ENCODE measurements at places on chromosomes 11 and 22.

DNA sequence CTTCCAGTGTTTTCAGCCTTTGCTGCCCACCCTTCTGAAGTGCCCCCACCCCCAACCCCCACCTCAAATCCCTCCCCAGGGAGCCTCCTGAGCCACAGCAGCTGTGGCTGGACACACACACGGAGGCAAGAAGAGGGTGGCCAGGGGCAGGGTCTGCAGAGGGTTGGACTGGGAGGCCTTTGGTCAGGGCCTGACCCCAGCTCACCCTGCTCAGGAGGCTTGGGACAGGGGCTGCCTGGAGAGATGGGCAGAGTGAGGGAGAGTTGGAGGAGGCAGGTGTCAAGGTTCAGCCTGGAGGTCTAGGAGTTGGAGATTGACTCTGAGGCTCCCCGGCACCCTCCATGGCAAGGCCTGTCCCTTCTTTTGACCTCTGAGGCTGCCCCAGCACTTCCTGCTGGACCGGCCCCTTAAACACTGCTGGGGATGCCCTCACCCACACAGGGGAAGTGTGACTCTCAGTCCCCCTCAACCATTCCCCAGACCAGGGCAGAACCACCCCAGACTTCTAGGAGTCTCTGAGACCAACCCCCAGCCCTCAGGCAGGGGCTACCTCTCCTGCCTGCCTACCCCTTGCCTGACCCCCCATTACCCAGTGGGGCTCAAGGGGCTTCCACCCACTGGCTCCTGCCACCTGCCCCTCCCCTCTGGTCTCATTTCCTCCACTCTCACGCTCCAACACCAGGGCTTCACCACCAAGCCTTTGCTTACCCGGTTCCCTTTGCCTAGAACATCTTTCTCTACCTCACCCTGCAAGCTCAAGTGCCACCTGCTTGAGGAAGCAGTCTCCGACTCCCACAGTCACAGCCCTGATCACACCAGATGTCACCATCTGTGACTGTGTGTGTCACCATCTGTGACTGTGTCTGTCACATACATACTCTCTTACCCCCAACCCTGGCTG is 8.6 kb downstream of the ARAP1 start:
- peaks cover 66% of the 10 kb centered on the region for H3K4me1 ChIP-seq
- no peak for DNase-seq
- H3K27ac ChIP-seq, result peak overlapping the region; percentile 95
- H3K36me3 ChIP-seq, result no peaks in the 10 kb centered on the region
- no peaks in the 10 kb centered on the region for H3K27me3 ChIP-seq
- peak overlapping the region; percentile 82 for H3K4me3 ChIP-seq

GRCh38 chr11:48006301-48006992 is 26.1 kb downstream of the PTPRJ start:
- peaks cover 67% of the 10 kb centered on the region for H3K4me1 ChIP-seq
- H3K27me3 ChIP-seq, result no peaks in the 10 kb centered on the region
- H3K36me3 ChIP-seq, result no peaks in the 10 kb centered on the region
- DNase-seq, result no peak

- no peak overlapping the region for H3K4me3 ChIP-seq
- no peak overlapping the region for H3K27ac ChIP-seq
- H3K36me3 ChIP-seq, result no peaks in the 10 kb centered on the region
- H3K4me1 ChIP-seq, result peaks cover 7% of the 10 kb centered on the region
- peaks cover 13% of the 10 kb centered on the region for H3K27me3 ChIP-seq
- no peak for DNase-seq
These were observed 72.3 kb upstream of the TP53I11 start for GRCh38 chr11:45023065-45023365.

GRCh38 chr11:93740031-93740729 is 1.1 kb downstream of the TAF1D start:
- DNase-seq, result no peak
- peak overlapping the region; percentile 99 for H3K27ac ChIP-seq
- H3K4me1 ChIP-seq, result peaks cover 49% of the 10 kb centered on the region

- H3K4me1 ChIP-seq, result no peaks in the 10 kb centered on the region
- H3K27me3 ChIP-seq, result no peaks in the 10 kb centered on the region
- no peak for DNase-seq
- H3K27ac ChIP-seq, result no peak overlapping the region
- no peaks in the 10 kb centered on the region for H3K36me3 ChIP-seq
These were observed 242.7 kb upstream of the CCDC90B start for GRCh38 chr11:83528877-83529276.

GRCh38 chr11:36824349-36824748 is 226.3 kb upstream of the RAG2 start:
- H3K27me3 ChIP-seq, result peaks cover 9% of the 10 kb centered on the region
- H3K4me1 ChIP-seq, result no peaks in the 10 kb centered on the region
- H3K4me3 ChIP-seq, result no peak overlapping the region
- DNase-seq, result no peak

DNA sequence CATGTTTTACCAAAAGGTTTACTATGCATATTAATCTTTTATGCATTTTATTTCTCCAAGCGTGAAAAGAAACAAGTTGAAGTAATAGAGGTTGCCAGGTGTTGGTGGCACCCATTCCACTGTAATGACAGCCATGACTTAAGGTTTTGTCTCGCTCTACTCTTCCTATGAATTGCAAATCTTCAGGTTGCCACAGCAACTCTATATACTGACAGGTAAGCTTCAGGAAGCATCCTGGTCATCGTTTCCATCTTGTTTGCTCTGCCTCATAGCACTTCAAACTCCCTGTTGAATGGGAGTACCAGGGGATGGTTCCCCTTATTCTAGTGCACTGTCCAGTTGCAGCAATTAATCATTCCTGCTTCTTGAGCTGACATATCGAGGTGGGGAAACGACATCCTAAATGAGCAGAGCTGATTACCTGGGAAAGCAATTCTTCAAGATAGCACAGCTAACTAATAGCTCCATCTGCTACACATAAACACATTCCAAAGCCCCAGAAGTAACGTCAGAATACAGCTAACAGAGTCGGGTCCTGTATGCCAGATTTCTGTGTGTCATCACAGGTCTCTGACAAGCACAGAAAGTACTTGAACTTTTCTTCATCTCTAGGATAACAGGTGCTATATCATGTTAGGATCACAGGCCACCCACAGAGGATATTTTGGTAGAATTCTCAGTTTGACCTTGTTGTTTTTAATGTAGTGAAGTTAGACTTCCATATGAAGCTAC is 80.3 kb downstream of the CADM1 start:
- H3K27ac ChIP-seq, result no peak overlapping the region
- no peaks in the 10 kb centered on the region for H3K4me1 ChIP-seq
- DNase-seq, result no peak
- no peaks in the 10 kb centered on the region for H3K36me3 ChIP-seq
- H3K27me3 ChIP-seq, result peaks cover 5% of the 10 kb centered on the region

DNA sequence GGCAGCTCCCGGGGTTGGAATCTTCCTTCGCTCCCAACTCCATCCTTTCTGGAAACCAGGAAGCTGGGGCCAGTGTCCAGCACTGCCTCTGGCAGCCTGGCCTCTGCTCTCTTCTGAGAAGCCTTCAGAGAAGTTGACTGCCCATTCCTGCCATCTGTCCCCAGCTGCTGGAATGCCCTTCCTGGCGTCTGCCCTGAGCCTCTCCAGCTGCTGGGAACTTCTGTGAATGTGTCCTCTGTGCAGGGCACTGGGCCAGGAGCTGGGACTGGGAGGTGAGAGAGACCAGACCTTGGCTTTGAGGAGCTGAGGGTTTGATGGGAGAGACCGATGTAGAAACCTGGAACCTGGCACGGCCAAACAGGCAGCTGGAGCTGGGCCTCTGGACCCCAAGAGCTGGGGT is 5.9 kb upstream of the SOX10 start:
- no peaks in the 10 kb centered on the region for H3K36me3 ChIP-seq
- H3K4me3 ChIP-seq, result no peak overlapping the region
- H3K4me1 ChIP-seq, result peaks cover 5% of the 10 kb centered on the region
- no peaks in the 10 kb centered on the region for H3K27me3 ChIP-seq
- no peak overlapping the region for H3K27ac ChIP-seq
- DNase-seq, result no peak

GRCh38 chr11:50182486-50182885 is 149.8 kb downstream of the OR4C45 start:
- H3K27ac ChIP-seq, result no peak overlapping the region
- no peaks in the 10 kb centered on the region for H3K27me3 ChIP-seq
- no peak for DNase-seq
- H3K4me1 ChIP-seq, result no peaks in the 10 kb centered on the region
- peaks cover 15% of the 10 kb centered on the region for H3K36me3 ChIP-seq

- no peaks in the 10 kb centered on the region for H3K4me1 ChIP-seq
- no peak for DNase-seq
These were observed 1147.1 kb upstream of the TENM4 start for GRCh38 chr11:80587906-80588305.

GRCh38 chr11:116938471-116939070 is 101.1 kb upstream of the APOA1 start:
- no peak for DNase-seq
- H3K4me1 ChIP-seq, result peaks cover 14% of the 10 kb centered on the region
- no peak overlapping the region for H3K27ac ChIP-seq
- peaks cover 17% of the 10 kb centered on the region for H3K36me3 ChIP-seq
- no peak overlapping the region for H3K4me3 ChIP-seq

- no peaks in the 10 kb centered on the region for H3K4me1 ChIP-seq
- H3K27me3 ChIP-seq, result no peaks in the 10 kb centered on the region
- no peak overlapping the region for H3K27ac ChIP-seq
- DNase-seq, result peak; percentile 79
These were observed 9.1 kb downstream of the PRR33 start for GRCh38 chr11:1882265-1883238.

DNA sequence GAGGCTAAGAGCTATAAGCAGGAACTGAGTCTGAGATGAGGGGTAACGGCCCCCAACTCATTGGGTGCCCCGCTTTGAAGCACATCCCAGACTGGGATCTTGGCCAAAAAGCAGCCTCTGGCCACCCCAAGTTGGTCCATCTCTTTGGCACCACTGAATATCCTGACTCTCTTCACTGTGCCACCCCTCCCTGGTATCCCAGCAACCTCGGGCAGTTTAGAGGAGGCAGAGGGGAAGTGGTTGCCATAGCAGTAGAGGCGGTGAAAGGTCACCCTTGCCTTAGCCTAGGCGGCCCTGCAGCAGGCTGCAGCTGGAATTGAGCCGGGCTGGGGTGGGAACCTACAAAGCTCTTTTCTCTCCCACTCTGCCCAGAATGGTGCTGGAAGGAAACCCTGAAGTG is 1.1 kb downstream of the PELI3 start:
- H3K27ac ChIP-seq, result peak overlapping the region; percentile 62
- no peaks in the 10 kb centered on the region for H3K36me3 ChIP-seq
- H3K4me3 ChIP-seq, result peak overlapping the region; percentile 87
- H3K4me1 ChIP-seq, result peaks cover 11% of the 10 kb centered on the region
- DNase-seq, result no peak
- H3K27me3 ChIP-seq, result no peaks in the 10 kb centered on the region

DNA sequence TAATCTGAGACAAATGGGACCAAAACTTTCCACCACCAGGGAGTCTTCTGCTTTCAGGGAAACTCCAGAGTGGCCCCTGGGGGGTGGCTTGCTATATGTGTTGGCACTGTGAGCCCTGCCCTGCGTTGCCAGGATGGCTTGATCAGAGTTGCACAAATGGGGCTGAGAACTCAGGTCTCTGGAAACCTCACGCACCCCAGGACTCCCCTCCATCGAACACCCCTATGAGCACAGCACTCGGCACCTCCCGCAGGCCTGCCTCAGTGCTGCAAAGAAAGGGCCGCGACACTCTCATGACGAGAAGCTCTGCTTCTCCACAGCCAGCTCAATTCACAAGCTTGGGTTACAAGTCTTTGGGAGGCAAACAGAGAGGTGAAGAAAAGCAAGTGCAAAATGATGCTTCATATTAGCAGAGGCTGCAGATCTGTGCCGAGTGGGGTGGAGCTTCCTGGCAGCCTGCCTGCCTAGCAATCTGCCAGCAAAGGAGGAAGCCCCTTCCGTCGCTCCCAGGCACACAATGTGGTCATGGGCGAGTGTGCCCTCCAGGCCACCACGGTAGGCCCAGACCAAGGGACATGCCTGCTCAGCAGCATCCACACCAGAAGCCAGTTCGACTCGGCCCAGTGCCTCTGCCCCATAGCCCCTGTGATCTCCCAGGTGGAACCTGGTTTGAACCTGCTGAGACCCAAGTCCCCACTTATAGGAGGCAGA is 55.7 kb downstream of the MYH9 start:
- H3K27me3 ChIP-seq, result no peaks in the 10 kb centered on the region
- peaks cover 17% of the 10 kb centered on the region for H3K36me3 ChIP-seq
- peaks cover 92% of the 10 kb centered on the region for H3K4me1 ChIP-seq
- H3K27ac ChIP-seq, result peak overlapping the region; percentile 99
- peak overlapping the region; percentile 96 for H3K4me3 ChIP-seq

- no peak overlapping the region for H3K4me3 ChIP-seq
- H3K27me3 ChIP-seq, result no peaks in the 10 kb centered on the region
- no peaks in the 10 kb centered on the region for H3K36me3 ChIP-seq
- no peak overlapping the region for H3K27ac ChIP-seq
- DNase-seq, result no peak
- H3K4me1 ChIP-seq, result no peaks in the 10 kb centered on the region
These were observed 22.1 kb downstream of the FAM76B start for GRCh38 chr11:95767498-95767897.

DNA sequence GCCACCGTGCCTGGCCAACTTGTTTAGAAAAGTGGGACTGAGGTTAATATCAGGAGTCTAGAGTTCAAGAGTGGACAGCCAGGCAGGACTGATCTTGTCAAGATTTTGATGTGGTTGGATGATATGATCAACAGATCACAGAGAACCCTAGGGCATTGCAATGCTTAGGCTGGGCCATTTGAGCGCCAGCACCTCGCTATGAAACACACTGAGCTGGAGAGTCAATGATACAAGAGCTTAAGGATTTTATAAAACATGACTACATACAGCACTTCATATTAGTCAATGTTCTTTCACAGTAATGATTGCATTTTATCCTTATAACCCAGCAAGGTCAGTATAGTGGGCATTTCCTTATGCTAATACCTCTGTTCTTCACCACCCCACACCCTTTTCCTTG is 15.4 kb upstream of the PEX26 start:
- peaks cover 36% of the 10 kb centered on the region for H3K27me3 ChIP-seq
- H3K4me1 ChIP-seq, result peaks cover 4% of the 10 kb centered on the region
- no peak overlapping the region for H3K27ac ChIP-seq
- no peak overlapping the region for H3K4me3 ChIP-seq

DNA sequence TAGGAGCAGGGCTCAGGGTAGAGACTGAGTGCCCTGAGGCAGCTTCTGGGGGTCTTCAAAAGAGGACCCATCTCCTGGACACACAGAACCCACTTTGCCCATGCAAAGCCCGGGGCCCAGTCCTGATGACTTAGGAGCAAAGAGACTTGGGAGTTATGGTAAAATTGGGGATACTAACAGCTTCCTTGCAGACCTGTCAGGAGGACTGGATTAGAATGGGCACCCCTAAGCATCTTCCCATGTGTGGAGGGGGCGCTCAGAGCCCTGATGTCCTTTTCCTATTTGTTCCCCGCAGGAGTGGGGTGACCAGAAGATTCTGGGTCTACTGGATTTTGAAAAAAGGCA is 100.0 kb downstream of the WNT7B start:
- peaks cover 27% of the 10 kb centered on the region for H3K27me3 ChIP-seq
- H3K4me1 ChIP-seq, result no peaks in the 10 kb centered on the region
- H3K36me3 ChIP-seq, result peaks cover 6% of the 10 kb centered on the region
- no peak overlapping the region for H3K4me3 ChIP-seq

- no peak overlapping the region for H3K4me3 ChIP-seq
- no peaks in the 10 kb centered on the region for H3K4me1 ChIP-seq
These were observed 1.1 kb downstream of the MUC5AC start for GRCh38 chr11:1158681-1159487.

Data from natural killer cell treated with Interleukin-12 subunit alpha and Interleukin-12 subunit beta and Interleukin-15 and Interleukin-18, amount 100 ng/mL, for 72 hours (primary cell).